ENCODE measurements at places on chromosomes 3 and 15.

DNA sequence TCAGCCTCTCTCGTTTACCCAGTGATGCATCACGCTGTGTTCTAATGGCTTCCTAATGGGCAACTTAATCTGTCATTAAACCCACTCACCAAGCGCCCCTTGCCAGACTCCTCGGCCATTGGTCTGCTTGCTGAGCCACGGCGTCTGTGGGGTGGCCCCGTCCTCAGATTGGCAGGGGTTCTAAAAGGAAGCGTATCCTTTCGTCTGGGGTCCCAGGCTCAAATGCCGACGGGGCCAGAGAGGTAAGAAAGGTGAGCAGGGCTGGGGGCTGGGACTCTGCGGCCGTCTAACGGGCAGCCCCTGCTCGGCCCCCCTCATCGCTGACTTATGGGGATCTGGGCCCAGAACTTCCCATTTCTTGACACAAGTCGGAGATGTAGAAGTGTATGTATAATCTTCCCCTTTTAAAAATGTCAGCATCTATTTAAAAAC lies 315.1 kb upstream of the PROK2 start:
- DNase-seq = no peak

DNA sequence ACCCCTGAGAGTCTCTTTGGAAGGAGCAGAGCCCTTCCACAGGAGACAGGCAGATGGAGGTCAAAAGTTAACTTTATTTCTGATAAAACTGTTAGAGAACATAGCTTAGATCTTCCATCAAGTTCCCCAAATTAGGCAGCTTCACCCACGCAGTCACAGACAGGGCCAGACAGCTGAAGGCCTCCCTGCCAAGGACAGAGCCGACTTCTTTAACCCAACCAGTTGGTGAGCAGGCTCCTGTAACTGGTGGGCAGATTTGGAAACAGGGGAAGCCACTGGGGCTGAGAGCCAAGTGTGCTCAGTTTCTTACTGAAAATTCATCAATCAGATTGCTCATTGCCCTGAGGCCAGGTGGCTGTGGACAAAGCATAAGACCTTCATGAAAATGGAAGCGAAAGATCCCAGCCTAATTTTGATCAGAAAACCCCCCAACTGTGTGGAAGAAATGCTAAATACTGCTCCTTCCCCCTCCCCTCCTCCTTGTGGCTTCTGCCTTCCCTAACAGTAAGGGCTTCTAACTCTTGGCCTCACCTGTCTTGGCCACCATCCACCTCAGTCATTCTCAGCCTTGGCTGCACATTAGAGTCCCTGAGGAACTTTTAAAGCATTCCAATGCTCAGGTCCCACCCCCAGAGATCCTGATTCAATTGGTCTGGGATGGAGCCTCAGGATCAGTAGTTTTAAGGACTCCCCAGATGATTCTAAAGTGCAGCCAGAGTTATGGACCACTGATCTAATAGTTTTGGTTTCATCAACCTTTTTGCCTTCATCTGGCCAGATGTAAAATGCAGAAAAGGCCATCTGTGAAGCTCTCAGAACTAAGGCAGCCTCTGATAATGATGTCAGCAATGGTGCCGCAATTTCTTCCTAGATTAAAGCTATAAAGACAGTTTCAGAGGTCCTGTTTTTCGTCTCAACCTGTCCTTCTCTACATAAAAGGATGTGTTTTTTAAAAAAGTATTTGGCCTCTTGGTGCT lies 11.5 kb downstream of the CLRN1 start:
- DNase-seq = no peak

DNA sequence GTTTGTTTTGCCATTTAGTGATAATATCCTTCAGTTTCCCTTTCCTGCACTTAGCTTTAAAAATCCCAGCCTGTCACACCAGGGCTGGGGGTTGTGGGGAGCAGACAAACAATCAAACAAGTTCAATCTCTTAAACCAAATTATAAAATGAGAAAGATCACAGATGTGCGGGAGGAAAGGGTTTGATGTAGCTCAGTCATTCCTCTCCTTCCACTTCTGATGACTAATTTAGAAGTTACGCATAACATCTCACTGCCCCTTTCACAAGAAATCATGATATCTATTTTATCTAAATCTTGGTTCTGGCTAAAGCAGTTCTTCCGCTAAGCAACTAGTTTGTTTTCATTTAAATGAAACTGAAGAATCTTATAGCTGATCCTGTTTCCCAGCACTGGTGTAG lies 34.1 kb upstream of the ATG7 start:
- DNase-seq = peak; percentile 43

DNA sequence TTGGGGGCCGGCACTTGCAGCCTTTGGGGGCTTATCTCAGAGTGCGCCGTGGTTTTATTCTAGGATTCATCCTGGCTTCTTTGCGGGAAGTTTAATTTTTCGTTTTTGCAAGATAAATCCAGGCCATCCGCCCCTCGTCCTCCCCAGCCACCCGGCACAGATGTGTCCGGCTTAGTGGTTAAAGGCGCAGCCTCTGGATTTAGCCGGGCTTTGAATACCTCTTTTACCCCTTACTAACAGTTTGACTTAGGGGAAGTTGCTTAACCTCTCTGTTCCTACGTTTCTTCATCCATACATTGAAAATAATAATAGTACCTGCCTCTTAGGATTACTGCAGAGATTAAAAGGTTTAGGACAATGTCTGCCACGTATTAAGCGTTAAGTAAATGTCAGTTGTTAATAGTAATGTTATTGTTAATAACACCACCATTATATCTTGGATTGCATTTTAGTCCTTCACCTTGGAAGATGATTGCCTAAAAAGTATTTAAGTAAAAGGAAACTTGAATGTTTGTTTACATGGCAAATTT lies 714 bp downstream of the ECT2 start:
- DNase-seq = peak; percentile 45

DNA sequence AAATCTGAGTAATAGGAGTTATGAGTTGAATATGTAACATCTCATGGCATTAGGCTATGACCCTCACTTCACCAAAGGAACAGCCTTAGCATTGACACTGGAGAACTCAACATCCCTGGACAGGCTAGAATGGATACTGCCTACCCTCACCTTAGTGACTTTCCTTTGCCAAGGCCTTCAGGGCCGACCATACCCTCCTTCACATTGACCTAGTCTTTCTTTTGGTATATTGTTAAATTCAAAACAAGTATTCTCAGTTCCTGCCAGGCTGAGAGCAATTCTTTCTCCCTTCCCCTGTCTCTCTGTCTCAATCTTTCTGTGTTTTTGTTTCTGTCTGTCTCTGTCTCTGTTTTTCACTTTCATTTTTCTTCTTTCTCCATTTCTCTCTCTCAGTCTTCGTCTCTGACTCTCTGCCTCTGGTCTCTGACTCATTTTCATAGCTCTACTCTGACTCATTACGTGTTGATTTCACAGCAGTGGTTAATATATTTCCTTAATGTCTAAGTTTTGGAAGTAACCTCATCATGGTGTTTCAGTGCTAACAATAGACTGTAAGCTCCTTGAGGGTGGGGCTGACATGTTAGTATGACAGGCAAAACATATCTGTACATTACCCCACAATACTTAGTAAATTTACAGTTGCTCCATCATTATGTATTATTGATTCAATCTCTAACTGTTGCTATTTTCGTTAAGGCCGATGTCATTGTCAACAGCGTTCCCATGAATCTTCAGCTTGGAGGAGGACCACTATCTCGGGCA lies 32.5 kb downstream of the PARP15 start:
- DNase-seq = peak; percentile 27

GRCh38 chr15:40115670-40116093 lies 7.0 kb upstream of the BMF start:
- DNase-seq = peak; percentile 63

DNA sequence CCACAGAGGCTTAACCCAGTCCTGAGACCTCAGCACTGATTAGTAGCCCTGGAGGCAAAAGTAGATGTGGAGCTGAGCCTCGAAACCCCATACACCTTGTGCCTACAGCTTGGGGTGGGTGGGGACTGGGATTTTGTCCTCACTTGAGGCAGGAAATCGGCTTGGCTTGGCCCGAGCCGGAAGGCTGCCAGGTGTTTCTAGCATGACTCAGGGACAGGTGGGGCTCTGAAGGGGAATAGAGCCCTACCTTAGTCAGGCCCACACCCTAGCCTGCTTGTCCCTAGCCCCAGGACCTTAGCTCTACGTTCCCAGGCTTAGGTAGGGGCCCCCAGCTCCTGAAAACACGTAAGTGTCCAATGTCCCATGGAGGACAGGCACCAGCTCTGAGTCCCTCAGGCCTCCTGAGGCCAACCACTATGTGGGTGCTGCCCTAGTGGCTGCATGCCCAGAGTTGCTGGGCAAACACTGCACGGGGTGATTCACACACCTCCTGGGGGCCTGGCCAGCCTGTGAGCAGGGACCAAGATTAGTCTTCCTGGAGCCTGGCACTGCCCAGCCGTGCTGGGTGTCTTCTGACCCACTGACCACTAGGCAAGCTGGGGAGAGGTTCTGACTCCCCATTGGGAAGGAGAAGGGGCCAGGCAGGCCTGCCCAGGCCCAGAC lies 3.1 kb downstream of the MST1R start:
- no peak for DNase-seq

GRCh38 chr3:187352581-187353575 lies 15.3 kb upstream of the RTP4 start:
- DNase-seq = no peak

- DNase-seq = no peak
Measured at GRCh38 chr3:134681522-134681900, 30.7 kb upstream of the KY start.

- no peak for DNase-seq
Measured at GRCh38 chr3:144852999-144853398, 881.4 kb downstream of the DIPK2A start.

DNA sequence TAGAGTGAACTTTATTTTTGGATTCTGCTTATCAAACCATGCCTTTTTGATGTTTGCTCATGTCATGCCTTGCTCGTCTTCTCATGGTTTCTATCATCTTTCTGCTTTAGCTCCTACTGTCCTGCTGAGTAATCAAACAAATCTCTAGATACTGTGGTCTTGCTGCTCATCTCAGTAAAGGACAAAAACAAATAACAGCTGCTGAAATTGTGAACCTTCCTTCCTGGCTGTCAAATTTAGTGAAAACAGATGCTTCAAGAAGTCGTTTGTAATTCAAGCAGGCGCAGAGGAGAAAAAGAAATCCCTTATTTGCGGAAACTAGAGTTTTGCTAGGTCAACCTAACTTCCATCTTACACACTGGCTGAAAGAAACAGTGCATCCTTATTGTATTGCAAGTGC lies 616.1 kb upstream of the ALCAM start:
- no peak for DNase-seq

- no peak for DNase-seq
Measured at GRCh38 chr15:25852661-25853524, 10.2 kb downstream of the ATP10A start.

GRCh38 chr3:122390665-122391064 lies 6.7 kb downstream of the FAM162A start:
- DNase-seq = no peak

DNA sequence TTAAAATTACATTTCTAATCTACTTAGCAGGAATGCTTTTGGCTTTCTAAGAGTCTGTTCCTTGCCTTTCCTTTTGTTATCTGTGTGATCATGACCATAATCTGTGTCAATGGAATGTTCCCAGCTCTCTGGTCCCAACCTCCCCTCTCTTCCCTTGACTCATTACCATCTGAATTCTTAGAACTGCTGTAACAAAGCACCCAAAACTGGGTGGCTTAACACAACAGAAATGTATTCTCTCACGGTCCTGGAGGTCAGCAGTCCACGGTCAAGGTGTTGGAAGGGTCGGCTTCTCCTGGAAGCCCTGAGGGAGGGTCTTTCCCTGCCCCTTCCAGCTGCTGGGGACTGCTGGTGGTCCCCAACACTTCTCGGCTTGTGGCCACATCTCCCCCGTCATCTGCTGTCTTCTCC lies 81.1 kb downstream of the LRRK1 start:
- DNase-seq = no peak

DNA sequence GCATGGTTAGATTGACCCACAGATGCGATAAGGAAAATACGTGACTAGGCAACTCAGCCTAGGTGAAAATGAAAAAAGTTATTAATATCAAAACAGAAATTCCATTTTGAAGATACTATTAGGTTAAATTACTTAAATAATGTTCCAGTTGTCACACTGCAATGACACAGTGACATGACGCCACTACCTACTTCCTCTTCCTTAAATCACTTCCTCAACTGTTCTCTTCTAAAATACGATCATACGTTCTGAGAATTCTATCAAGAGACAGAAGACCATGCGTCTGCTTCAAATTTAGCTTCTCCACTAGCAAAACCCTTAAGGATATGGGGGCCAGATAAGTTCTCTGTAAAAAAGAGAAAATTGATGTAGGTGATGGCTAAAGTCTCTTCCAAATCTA lies 18.2 kb downstream of the CMTM6 start:
- no peak for DNase-seq

- DNase-seq = no peak
Measured at GRCh38 chr15:51193526-51193925, 98.8 kb upstream of the TNFAIP8L3 start.

- DNase-seq = no peak
Measured at GRCh38 chr15:49441356-49441755, 18.3 kb downstream of the FGF7 start.

GRCh38 chr3:154013736-154014135 lies 107.5 kb upstream of the ARHGEF26 start:
- no peak for DNase-seq

GRCh38 chr3:169060037-169060436 lies 603.5 kb downstream of the MECOM start:
- no peak for DNase-seq

DNA sequence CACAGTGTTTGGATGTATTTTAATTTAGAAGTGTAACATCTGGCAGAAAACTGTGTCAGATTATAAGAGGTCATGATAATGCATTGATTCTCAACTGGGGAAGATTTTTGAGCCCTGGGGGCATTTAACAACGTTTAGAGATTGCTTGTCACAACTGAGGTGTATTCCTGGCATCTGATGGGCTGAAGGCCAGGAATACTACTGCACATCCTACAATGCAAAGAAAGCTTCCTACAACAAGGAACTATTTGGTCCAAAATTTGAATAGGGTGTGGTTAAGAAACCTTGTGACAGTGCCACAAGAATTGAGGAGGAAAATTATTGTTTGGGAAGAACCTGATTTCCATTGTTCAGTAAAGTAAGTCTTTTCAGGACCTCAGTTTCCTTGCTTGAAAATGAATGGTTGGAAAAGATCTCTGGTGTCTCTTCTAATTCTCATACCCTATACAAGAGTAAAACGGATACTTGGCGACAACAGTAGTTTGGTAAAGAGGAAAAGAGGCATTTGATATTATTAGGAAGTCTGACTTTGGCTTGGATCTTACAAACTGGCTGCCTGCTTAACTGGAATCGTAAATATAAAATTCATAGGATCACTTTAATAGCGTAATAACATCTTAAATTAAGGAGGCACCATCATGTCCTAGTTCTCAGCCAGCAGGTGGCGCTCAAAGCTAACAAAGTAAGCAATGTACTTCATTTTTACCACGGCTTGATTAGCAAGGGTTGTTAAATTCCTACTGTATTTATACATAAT lies 4.3 kb downstream of the DAZL start:
- DNase-seq = peak; percentile 88
